Large intestine (tissue), 12 donors: ENCODE measurements at places on chromosomes 16 and 17.

GRCh38 chr17:45395569-45396415 is 36.9 kb downstream of the ARHGAP27 start:
- no peak for DNase-seq

DNA sequence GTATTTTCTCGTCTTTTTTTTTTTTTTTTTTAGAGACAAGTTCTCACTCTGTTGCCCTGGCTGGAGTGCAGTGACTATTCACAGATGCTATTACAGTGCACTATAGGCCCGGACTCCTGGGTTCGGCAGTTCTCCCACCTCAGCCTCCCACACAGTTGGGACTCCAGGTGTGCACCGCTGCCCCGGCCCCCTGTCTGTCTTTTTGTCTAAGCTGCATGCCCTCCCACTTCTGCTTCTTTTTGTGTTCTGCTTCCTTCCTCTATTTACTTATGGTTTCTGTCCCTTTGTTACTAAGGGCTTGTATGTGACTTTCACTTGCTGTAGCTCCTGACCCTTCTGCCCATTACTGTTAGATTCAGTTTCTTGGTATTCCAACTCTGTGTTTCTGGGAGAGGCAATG is 20.5 kb downstream of the SLC7A6 start:
- no peak for DNase-seq

DNA sequence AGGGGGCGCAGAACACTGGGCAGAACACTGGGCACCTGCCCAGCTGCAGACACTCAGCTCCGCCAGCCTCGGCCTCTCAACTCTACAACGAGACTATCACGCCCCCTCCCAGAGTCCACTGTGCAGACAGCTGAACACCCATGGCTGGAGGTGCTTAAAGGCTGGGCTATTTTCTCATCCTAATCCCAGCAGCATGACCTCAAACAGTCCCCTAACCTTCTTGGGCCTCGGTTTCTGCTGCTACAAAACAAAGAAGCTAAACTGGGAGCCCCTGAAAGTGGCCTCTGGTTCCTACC is 27.7 kb upstream of the ZNF469 start:
- no peak for DNase-seq

DNA sequence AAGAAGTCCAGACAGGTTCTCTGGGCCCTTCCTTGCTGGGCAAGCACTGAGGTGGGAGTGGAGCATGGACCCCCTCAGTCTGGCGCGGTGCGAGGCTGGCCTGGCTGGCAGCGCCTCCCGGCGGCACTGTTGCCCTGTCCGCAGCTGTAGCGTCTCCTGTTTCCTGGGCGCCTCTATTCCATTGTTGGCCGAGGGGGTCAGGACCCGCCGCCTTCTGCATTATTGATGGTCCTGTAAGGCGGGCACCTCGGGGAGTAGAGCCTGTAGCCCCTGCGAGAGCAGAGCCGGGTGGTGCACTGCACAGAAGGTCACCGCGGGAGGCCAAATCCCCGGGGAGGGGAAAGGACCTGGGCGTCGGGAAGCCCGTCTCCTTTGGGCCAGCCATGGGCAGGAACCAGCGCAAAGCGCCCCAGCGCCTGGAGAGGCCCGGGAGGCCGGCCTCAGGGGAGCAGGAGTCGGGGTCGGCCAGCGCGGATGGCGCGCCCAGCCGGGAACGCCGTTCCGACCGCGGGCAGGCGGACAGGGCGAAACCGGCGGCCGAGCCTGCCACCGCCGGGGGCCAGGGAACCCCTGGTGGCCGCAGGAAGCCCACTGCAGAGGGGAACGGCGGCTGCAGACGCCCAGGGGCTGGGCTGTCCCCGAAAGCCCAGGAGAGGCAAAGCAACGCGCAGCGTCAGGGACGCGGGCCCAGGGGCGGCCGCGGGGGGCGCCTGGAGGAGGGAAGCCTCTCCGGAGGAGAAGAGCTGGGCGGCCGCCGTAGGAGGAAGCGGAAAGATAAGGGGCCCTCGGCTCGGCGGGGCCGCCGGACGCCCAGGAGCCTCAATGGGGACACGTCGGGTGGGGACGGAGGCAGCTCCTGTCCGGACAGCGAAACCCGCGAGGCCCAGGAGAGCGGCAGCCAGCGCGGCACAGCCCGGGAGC is at the start of gene MYO15B:
Gene MYO15B, plus strand, starts transcription at position 126 of the 921 bp plus-strand sequence. Its CDS starts 258 bp downstream, at position 384.
- peak; percentile 48 for DNase-seq
